ENCODE measurements at places on chromosomes 6 and 20.

DNA sequence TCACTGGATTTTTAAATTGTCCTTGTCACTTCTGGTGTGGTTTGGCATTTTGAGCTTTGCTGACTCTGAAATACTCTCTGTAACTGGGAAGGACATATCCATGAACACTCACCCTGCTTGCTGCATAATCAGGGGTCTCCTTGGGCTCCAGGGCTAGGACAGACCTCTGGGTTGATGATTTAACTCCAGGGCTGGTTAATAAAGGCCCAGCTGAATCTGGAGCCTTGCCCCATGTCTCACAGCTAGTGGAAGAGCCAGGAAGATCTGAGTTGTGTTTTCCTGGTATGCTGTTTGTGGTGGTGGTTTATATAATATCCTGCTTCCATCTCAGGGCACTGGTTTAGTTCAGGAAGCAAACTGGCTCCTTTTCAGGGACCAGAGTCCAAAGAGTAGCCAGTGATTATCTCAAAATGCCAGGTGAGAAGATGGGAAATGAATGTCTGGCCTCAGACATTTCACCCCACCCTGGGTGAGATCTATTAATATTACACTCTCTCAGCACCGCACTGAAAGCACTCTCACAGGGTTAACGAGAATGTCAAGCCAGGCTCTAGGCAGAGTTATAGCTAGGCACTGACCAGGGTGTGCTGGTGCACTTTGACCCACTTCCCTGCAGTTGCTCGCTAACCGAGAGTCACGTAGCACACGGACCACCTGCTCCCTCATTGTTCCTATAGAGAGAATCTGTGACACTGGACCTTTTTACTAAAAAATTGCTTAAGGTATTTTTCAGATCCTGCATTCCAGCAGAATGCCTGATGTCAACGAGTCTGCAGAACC lies 90.1 kb upstream of the SLC22A16 start:
- DNase-seq: no peak

DNA sequence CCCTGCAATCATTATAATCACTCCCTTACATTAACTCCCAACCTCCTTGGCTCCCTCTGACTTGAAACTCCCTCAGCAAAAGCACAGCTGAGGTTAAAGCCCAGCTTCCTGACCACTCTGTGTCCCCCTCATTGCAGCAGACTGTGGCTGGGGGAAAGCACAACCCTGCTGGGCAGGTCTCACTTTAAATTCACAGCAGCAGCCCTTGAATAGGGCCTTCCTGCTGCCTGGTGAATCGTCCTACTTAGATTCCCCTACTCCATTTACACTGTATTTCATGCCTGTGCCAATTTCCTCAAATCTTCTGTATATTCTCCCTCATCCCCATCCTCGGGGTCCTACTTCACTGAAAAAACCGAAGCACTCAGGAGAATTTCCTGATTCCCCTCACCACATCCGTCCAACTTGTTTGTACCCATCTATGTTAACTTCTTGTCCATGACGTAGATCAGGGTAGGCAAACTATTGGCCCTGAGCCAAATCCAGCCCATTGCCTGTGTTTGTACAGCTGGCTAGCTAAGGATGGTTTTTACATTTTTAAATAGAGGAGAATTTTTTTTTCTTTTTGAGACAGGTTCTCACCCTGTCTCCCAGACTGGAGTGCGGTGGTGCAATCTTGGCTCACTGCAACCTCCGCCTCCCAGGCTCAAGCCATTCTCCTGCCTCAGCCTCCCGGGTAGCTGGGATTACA lies 31.5 kb upstream of the GCM1 start:
- DNase-seq: no peak

DNA sequence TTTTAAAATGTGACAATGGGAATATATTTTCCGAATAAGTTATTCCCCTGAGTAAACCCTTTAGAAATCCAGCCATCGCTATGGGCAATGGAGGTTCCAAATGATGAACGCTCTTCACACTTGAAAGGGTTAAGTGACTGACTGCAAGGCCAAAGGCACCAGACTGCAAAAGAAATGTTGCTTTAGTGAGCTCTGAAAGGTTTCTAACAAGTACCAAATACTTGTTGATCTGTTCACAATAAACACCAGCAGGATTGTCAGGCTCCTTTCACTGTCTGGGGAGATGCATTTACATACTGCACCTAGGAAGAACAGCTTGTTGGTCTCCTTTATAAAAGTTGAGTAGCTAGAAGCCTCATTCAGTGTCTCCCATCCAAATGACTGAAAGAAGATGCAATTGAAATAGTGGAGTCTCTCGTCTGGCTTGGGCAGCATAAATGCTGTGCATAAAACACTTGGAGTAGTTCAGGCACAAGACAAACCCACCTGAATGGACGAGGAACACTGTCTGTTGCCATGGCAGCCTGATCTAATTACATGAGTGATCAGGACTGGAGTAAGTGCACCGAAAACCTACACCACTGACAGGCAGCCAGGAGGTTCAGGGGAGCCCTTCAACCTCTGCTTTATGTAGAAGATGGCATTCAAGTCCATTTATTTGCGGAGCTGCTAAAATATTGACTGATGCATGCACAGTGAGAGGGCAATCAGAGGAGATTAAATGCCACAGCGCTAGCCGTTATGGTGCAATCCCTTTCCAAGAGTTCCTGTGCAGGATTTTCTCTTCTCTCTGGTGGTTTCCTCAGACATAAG lies 2.9 kb downstream of the ATXN1 start:
- no peak for DNase-seq

- no peak for DNase-seq
Measured at GRCh38 chr6:33875141-33875581, 71.4 kb upstream of the MLN start.

DNA sequence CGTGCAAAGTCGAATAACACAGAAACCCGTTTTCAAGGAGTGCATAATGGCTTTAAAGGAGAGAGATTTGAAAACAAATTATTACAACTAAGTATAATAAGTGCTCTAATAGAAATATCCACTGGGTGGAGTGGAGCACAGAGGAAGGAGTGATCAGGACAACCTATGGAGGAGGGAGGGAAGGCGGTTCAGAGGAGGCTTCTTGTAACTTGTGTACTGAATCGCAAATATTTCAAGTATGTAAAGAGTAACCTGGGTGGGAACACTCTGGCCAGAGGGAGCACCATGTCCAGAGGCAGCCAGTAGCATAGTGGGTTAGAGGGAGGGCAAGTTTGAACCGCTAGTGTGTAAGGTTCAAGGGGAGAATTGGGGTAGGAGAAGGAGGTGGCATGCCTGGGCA lies 21.6 kb upstream of the TNFAIP3 start:
- no peak for DNase-seq

GRCh38 chr6:166830185-166830890 lies 126.0 kb downstream of the RNASET2 start:
- no peak for DNase-seq

DNA sequence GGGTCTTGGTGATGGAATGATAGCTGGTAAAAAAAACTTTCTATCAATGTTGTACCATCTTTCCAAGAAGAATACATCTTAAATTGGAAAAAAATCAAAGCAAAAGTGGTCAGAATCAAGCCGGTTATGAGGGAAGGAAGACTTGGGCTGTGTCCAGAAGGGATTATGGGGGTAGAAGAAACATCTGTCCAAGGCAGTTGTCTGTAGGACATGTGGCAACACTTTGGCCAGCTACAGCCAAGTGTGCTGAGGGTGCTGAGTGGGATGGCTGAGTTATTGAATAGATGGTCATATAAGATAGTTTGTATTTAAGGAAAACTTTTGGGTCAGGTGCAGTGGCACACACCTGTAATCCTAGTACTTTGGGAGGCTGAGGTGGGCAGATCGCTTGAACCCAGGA lies 38.4 kb downstream of the INSM1 start:
- DNase-seq: no peak
